ENCODE measurements at places on chromosomes 16 and 17.

GRCh38 chr16:2779151-2779920, 2.3 kb upstream of the ELOB start:
- no peak for DNase-seq

DNA sequence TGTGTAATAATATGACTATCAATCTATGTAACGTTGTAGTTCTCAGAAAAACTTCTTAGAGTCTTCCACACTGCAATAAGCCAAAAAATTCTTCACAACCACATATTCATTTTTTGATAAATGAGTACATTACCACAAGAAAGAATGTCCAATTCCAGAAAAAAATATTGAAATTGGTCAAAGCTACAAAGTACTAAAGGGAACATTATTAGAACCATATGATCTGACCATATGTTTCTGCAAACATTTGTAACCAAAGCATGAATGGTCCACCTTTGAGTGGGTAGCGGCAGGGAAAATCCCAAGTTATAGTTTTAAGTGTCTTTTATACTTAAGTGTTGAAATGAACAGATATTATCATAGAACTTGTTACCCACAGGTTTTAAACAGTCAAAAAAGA, 71.7 kb upstream of the NACA2 start:
- DNase-seq: no peak

DNA sequence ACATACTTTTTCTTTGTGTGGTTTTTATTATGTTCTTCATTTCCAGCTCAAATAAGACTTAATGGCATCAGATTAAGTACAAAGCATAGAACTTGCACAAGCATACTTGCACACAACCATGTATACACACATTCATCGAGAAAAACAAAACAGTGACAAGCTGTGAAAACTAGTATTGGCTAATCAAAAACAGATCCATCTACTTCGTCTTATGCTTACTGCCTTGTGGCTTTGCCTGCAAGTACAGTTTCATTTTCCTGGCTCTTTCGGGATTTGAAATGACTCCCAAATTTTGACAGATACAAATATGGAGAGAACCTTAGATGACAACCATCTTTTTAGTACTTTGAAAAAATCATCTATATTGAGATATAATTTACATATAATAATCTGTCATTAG, 338.3 kb downstream of the BCAS3 start:
- DNase-seq: peak; percentile 18

- no peak for DNase-seq
These were observed 12.2 kb upstream of the BEAN1 start for GRCh38 chr16:66414891-66415290.

- DNase-seq: no peak
These were observed 96.7 kb upstream of the CDH5 start for GRCh38 chr16:66269617-66270332.

- peak; percentile 40 for DNase-seq
These were observed 488 bp downstream of the SPSB3 start for GRCh38 chr16:1781758-1782407.

DNA sequence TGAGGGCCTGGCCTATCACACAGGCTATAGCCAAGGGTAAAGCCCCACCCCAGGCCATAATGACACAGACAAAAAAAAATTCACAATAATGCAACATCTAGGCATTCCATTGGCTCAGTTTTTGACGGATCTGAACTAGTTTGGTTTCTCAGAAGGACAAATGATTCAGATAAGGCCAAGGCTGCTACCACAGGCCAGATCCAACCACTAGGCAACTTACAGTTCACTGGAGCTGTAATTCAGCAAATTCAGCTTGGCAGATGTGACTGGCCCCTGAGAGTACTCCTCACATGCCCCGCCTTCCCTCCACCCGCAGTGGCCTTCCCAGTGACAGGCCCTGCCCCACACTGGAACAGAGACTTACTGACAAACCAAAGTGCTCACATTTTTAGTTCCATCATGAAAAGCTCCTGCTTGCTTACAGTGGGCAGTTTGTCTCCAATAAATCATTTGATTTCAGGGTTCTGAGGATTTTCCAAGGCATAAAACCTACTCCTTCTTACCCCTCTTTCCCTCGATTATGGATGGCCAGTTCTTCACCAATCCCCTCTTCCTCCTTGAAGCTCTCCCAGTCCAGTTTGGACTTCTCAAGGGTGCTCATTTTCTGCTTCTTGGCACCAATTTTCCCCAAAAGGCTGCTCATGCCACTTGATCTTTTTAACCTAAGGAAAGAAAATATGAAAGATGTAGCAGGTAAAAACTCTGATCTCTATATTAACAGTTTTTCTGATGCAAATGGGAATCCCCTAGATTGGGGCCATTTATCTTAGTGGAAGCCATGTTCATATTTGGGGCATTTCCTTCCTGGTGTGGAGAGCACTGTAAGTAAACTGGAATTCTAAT, 53.3 kb upstream of the BCAR1 start:
- peak; percentile 86 for DNase-seq

GRCh38 chr17:71107136-71107535, 937.8 kb downstream of the KCNJ2 start:
- no peak for DNase-seq

DNA sequence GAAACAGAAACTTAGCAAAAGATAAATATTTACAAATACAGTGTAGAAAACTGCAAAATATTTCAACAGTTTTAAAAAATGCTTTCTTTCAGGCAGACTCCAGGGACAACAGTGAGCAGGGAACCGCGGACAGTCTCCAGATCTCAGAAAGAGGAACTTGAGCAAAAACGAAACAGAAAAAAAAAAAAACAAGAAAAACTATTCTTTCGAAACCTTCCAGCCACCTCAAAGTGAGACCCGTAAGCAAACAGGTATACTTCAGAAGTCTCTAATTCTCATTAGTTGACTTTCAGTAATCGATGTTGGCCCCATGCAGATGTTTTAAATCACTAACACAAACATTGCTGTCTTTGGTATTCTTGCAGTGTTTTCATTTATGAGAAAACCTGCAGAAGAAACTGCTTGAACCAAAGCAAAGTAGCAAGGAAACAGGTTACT, 15.7 kb upstream of the CCL1 start:
- no peak for DNase-seq

- DNase-seq: no peak
These were observed 13.2 kb upstream of the NAGLU start for GRCh38 chr17:42522798-42523278.
